ENCODE measurements at places on chromosomes 1 and 21.
A peak's percentile ranks its signal among the peaks of the same experiment; 100 is the strongest.

GRCh38 chr1:74468982-74469603 is 43.3 kb downstream of the LRRC53 start:
- peak; percentile 73 for DNase-seq

- DNase-seq = no peak
These were observed 308.5 kb downstream of the LMX1A start for GRCh38 chr1:165047994-165048393.

DNA sequence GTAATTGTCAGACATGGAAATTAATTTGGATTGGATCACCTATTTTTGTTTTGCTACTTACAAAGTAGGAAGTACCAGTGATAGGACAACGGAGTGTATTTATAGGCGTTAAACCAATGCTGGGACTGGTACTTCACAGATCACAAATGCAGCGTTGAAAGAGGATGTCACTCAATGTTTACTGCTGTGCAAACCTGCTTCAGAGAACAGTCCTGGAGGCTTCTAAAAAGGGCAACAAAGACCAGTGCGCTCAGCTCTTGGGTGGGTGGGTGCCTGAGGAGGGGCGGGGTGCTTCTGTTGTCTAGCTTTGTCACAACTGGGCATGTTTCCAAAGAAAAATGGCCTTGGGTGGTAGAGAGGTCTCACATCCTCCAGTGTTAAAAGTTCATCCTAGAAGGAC is 2.1 kb downstream of the C1orf21 start:
- no peak for DNase-seq

DNA sequence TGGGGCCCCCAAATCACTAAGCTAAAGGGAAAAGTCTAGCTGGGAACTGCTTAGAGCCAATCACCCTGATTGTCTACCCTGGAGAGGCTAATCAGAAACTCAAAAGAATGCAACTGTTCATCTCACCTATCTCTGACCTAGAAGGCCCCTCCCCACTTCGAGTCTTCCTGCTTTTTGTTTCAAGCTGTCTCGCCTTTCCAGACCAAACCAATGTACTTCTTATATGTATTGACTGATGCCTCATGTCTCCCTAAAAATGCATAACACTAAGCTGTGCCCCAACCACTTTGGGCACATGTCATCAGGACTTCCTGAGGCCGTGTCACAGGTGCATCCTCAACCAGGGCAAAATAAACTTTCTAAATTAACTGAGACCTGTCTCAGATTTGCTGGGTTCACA is 209.5 kb downstream of the APP start:
- DNase-seq = no peak

DNA sequence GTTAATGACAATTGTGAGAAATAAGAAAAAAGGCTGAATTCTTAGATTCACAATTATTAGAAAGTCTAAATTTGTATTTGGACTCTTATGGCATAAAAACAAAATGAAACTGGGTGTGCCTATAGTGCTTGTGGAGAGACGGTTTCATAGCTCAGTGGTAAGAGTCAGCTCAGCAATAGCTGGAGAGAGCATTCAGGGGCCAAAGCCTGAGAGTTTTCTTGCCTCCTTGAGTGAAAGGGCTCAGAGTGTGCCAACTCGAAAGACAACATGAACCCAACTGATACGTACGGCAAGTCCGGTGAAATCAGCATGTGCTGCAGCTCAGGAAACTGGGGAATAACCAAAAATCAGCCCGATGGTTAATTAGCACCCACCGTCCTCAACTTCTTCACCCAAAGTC is 577.9 kb downstream of the SMYD3 start:
- DNase-seq = no peak

- no peak for DNase-seq
These were observed 16.5 kb downstream of the DR1 start for GRCh38 chr1:93362237-93362636.

DNA sequence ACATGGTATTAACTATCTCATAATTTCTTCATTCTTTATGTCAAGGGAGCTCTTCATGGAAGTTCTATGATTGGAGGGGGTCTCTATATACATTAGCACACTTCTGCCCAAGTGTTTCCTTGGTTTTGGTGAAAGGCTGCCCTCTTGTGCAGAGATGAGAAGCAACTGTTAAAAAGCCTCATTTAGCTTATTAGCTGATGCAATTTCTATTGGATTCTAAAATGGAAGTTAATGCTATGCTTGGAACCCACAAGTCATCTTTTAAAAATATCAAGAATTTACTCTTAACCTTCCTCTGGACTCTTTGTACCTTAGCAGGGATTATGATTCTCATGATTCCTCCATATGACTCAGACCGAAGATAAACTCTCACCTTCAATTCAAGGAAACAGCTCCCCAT is 328.9 kb downstream of the PTBP2 start:
- peak; percentile 11 for DNase-seq

- DNase-seq = no peak
These were observed 8.7 kb downstream of the NPHP4 start for GRCh38 chr1:5983361-5984103.

DNA sequence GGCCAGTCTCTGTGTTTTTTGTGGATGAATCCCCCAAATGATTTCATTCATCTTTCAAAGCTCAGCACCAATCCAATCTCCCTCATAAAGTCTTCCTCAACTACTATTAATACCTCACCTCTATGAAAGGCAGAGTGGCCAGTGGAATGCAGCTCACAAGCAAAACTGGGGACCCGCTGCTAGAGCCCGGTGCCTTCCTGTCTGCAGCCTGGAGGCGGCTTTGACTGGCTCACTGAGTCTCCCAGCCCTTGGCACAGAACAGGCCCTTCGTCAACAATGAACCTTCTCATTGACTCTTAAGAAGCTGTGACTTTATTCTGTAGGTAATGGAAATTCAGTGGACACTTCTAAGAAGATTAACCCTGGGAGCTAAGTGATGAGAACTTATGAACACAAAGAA is 86.8 kb upstream of the RAB4A start:
- DNase-seq = no peak

DNA sequence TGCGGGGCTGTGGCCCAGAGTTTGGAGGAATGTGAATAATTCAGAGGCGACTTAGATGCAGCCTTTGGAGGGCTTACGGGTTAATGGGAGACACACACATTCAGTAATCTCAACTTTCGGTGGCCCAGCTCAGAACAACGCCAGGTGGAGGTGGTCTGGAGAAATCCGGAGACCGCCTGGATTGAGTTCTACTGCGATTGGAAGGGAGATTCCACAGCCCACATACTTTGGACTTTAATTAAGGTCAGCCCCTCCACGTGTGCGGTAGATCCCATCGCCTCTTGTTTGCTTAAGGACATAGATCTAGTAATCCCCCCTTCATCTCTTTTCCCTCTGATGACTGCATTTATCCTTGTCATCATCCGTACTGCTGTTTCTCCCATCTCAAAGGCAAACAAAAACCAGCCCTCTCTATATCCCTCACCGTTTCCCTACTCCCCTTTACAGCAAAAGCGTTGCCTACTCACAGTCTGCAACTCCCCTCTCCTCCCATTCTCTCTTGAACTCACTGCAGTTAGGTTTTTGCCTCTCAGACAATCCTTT is 720 bp upstream of the BSDC1 start:
- no peak for DNase-seq

DNA sequence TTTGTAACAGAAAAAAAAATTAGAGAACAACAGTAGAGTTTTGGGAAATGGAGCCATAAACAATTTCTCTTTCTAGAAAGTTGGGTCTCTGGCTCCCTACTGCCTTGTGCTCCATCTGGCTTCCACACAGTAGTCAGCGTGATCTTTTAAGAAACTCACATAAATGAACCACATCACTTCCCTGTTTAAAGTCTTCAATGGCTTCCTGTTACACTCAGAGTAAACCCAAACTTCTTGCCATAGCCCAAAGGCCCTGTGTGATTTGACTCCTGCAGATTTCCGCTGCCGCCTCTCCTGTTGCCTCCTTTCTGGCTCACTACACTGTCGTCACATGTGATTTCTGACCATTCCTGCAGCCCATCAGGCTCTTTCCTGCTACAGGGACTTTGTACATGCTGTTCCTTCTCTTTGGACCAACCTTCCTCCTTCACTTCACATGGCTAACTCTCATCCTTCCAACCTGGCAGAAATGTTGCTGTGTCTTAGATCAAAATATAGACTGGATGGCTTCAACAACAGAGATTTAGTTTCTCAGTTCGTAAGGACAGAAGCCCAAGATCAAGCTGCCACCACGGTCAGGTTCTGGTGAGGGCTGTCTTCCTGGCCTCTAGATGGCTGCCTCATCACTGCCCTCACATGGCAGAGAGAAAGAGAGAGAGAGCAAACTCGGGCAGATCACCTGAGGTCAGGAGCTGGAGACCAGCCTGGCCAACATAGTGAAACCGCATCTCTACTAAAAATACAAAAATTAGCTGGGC is 34.0 kb downstream of the OPRD1 start:
- no peak for DNase-seq

DNA sequence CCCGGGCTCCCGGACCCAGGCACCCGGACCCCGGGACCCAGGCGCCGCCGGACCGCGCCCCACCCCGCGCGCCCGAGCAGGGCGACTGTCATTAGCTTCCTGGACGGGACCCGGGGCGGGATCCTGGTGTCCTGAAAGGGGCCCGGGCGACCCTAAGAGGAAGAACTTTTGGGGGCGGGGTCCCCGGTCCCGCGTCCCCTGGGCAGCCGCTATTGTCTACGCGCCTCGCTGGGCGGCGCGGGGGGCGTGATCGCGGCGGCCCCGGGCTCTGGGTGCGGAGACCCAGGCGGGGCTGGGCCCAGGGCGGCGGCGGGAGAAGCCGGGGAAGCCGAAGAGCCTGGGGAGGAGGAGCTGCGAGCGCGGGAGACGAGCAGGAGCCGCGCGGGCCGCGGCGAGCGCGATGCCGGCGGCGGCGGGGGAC is 465 bp downstream of the HUNK start:
- DNase-seq = peak; percentile 47

GRCh38 chr1:201681375-201681774 is 142.4 kb downstream of the NAV1 start:
- DNase-seq = no peak

GRCh38 chr1:36408479-36408878 is 10.8 kb upstream of the LSM10 start:
- no peak for DNase-seq

DNA sequence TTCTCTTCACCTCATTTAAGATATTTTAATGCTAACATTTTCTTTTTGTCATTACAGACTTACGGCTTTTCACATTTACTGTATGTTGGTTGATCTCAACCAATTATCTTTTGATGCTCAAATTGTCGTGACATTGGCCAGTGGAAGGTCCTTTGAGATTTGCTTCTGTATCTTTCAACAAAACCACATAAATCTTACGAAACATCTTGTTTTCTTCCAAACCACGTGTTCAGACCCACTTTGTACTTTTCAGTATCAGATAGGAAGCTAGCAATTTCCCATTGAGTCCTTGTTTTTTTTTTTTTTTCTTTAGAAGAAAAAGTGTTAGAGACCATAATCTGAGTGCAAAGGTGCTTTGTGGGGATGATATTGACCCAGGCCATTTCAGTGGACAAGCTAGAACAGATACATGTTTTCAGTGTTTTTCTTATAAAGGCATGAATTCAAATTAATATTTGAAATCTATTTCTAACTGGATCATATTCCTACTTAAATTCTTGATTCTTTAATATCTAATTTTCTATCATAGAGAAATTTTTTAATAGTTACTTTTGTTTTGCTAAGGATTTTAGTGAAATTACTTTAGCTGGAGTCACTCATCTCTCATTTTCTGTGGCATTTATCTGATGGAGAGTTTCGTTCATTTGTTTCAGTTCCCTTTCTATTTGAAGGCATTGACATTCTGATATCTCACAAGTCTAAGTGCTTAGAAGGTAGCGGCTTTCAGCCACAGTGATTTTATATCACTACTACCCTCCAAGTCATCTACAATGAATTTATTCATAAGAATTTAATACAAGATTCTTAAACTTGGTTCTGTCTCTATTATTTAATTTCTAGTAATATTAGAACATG is 26.7 kb downstream of the ATG4C start:
- DNase-seq = no peak

DNA sequence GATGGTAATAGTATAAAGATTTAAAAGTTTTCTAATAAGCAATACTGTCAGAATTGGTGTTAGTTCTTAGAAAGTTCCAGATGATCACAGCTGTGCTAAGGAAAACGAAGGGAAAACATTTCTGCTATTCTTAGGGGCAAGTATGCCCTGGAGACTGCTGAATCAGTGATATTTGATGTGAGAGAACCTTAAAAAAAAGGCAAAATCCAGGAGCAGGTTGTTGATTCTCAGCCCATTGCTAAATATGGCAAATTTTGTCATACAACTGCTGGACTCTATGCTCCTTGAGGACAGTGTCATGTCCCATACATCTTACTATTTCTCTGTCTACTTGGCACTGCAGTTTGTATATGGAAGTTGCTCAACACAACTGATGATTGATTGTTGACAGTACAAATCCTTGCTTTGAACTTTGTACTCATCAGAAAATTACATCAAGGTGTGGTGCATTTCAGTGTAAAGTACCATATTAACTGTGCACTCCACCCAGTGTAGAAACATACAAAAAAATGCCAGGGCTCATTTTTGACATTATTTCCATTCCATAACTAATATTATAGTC is 10.9 kb downstream of the CRCT1 start:
- no peak for DNase-seq

- DNase-seq = no peak
These were observed 49.4 kb downstream of the PTPRF start for GRCh38 chr1:43580039-43580438.

DNA sequence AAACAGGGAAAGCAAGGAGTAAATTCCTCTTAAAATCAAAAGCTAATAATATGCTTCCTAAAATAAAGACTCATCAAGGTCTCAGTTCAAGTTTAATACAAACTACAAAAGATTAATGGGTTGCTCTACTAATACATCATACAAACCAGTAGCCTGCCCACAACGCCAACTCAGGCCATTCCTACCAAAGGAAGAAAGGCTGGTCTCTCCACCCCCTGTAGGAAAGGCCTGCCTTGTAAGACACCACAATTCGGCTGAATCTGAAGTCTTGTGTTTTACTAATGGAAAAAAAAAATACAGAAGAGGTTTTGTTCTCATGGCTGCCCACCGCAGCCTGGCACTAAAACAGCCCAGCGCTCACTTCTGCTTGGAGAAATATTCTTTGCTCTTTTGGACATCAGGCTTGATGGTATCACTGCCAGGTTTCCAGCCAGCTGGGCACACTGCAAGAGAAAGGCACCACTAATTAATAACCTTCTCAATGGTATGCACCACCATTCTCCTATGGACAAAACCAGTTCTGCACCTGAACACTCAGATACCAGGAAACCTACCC is 10.6 kb downstream of the PRDX1 start:
- DNase-seq = no peak

- no peak for DNase-seq
These were observed 22.7 kb downstream of the NAV1 start for GRCh38 chr1:201561601-201562000.

GRCh38 chr1:26336477-26337205 is 17.3 kb downstream of the CRYBG2 start:
- DNase-seq = no peak

DNA sequence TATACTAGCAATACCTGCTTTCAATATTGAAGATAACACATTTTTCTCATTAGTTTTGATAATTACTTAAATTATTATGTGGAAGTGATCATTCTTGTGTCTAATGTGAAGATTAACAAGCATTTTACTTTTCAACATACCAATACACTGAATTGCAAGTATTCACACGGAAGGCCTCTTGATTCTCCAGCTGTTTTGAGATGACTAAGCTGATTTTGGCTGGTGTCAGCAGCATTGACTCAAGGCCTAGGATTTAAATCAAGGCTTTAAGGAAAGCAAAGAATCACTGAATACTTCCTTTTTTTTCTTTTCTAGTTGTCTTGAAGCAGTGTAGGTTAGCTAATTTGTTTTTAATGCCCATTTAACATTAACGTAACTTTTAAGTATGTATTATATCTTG is 373.7 kb downstream of the SRGAP2C start:
- DNase-seq = no peak

Data from NCI-H1694 treated with DMSO at 0.1 percent for 48 hours (cell line).